ENCODE measurements at places on chromosomes 2 and 18. TPM values are rescaled to one million over a fixed set of nuclear protein-coding genes. Genes with fewer than 3 reads are reported as not detected.

LRRTM4 gene
- total RNA-seq, result not detected

SDC1 gene
- total RNA-seq, result not detected

TRAPPC12 gene
- total RNA-seq, result 73.1 TPM

SATB2 gene
- total RNA-seq, result 0.07 TPM

ABCB11 gene
- not detected for total RNA-seq

Data from activated CD4-positive, alpha-beta T cell treated with anti-CD3 and anti-CD28 coated beads for 36 hours (primary cell).